Esophagus (tissue), 2 donors: ENCODE measurements at places on chromosomes 5 and 9. TPM values are rescaled to one million over a fixed set of nuclear protein-coding genes. Genes with fewer than 3 reads are reported as not detected.

LRRC26 gene
- 0.81 TPM for polyA plus RNA-seq

RBM18 gene
- polyA plus RNA-seq: 6.3 TPM

PCDHA8 gene
- not detected for polyA plus RNA-seq

ADGRD2 gene
- polyA plus RNA-seq: 0.02 TPM

SLC34A3 gene
- polyA plus RNA-seq: 1.6 TPM

PCDHGA1 gene
- polyA plus RNA-seq: 0.22 TPM
